ENCODE measurements at places on chromosomes 12 and 14.

GRCh38 chr14:80291101-80291500 lies 79.8 kb upstream of the DIO2 start:
- DNase-seq: no peak
- H3K36me3 ChIP-seq: no peaks in the 10 kb centered on the region
- H3K4me1 ChIP-seq: no peaks in the 10 kb centered on the region
- H3K27me3 ChIP-seq: no peaks in the 10 kb centered on the region

- no peaks in the 10 kb centered on the region for H3K27me3 ChIP-seq
- H3K4me3 ChIP-seq: no peak overlapping the region
- DNase-seq: no peak
These were observed 29.0 kb upstream of the ELK3 start for GRCh38 chr12:96164951-96165811.

DNA sequence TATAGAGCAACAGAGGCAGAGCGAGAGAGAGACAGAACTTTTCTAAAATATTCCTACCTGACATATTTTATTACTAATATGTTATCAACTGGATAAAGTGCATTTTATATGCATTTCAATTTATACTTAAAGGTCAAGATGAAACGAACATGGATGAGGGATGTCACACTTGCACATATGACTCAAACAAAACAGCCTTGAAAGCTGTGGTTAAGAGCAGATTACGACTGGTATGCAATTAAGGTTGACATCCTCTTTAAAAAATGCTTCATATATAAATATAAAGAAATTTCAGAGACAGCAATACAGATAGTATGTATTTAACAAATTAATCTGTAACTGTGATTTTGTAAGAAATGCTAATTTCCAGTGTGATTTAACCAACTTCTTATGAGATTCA lies 52.5 kb downstream of the LMO3 start:
- H3K27ac ChIP-seq: no peak overlapping the region
- no peak overlapping the region for H3K4me3 ChIP-seq
- H3K36me3 ChIP-seq: no peaks in the 10 kb centered on the region

- H3K4me1 ChIP-seq: no peaks in the 10 kb centered on the region
- H3K4me3 ChIP-seq: no peak overlapping the region
- no peak overlapping the region for H3K27ac ChIP-seq
These were observed 69.8 kb downstream of the MAP1LC3B2 start for GRCh38 chr12:116628989-116629388.

GRCh38 chr12:6647083-6647604 lies at the start of gene ACRBP:
Gene ACRBP (minus strand): TSS chr12:6647432. CDS start chr12:6647366, 66 bp downstream.
- no peak for DNase-seq
- no peak within 1 kb of the TSS for H3K27ac ChIP-seq
- no peaks in the 10 kb centered on the region for H3K4me1 ChIP-seq
- H3K36me3 ChIP-seq: peaks cover 22% of the 10 kb centered on the region
- no peaks in the 10 kb centered on the region for H3K27me3 ChIP-seq

GRCh38 chr12:43058616-43059015 lies 469.1 kb upstream of the PRICKLE1 start:
- no peak overlapping the region for H3K4me3 ChIP-seq
- H3K27ac ChIP-seq: no peak overlapping the region
- H3K36me3 ChIP-seq: no peaks in the 10 kb centered on the region

GRCh38 chr14:100288382-100289185 lies 17.7 kb downstream of the SLC25A29 start:
- no peak overlapping the region for H3K4me3 ChIP-seq
- no peak overlapping the region for H3K27ac ChIP-seq
- no peaks in the 10 kb centered on the region for H3K27me3 ChIP-seq

DNA sequence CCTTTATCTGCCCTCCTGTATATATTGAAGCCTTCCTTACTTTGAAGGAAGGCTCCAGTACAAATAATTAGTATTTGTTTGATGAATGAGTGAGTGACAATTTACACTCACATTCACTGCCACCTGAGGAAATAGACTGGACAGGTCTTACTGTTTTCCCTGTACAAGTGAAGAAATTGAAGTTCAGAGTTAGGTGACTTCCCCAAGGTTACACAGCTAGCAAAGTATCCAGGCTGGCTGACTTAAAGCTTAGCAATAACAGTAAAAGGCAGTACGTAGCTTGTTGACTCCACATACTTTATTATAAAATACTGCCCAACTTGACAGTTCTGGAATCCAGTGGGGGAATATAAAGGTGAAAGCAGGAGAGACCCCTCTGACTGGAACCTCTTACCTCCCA lies 2.6 kb upstream of the KRT18 start:
- no peaks in the 10 kb centered on the region for H3K27me3 ChIP-seq
- H3K27ac ChIP-seq: no peak overlapping the region
- no peak overlapping the region for H3K4me3 ChIP-seq
- peaks cover 7% of the 10 kb centered on the region for H3K4me1 ChIP-seq
- no peaks in the 10 kb centered on the region for H3K36me3 ChIP-seq
- no peak for DNase-seq

DNA sequence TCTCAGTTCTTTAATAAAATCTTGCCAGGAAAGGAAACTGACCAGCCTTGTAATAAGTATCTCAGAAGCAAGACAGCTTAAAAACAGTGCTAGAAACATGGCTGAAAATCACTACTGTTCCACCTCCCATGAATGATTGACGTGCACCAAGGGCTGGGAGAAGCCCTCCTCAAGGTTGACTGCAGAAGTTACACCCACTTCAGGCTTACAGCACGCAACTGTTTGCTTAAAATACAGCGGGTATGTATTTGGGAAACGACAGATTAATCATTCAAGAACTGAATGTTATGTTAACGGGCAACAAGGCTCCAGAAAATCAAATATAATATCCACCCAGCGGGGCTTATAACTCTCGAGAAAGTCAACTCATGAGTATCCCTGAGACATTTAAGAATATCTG lies 22.1 kb downstream of the PRKD1 start:
- H3K27me3 ChIP-seq: no peaks in the 10 kb centered on the region
- no peak overlapping the region for H3K27ac ChIP-seq
- no peak overlapping the region for H3K4me3 ChIP-seq
- DNase-seq: no peak

GRCh38 chr12:66497008-66497897 lies 181.6 kb downstream of the GRIP1 start:
- no peaks in the 10 kb centered on the region for H3K27me3 ChIP-seq
- no peak for DNase-seq
- no peak overlapping the region for H3K27ac ChIP-seq
- no peaks in the 10 kb centered on the region for H3K4me1 ChIP-seq
- no peak overlapping the region for H3K4me3 ChIP-seq

DNA sequence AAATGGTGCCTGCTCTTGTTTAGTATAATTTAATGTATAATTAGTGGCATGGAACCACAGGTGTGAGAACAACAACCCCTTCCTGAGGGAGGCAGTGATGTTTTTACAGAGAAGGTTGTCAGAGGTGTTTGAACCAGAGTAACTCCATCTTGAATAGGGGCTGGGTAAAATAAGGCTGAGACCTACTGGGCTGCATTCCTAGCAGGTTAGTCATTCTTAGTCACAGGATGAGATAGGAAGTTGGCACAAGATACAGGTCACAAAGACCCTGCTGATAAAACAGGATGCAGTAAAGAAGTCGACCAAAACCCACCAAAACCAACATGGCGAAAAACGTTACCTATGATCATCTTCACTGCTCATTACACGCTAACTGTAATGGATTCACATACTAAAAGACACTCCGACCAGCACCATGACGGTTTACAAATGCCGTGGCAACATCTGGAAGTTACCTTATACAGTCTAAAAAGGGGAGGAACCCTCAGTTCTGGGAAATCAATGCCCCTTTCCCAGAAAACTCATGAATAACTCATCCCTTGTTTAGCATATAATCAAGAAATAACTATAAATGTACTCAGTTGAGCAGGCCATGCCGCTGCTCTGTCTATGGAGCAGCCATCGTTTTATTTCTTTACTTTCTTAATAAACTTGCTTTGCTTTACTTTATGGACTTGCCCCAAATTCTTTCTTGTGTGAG lies 47.8 kb upstream of the LTA4H start:
- no peaks in the 10 kb centered on the region for H3K4me1 ChIP-seq
- no peak for DNase-seq
- H3K27ac ChIP-seq: no peak overlapping the region
- H3K4me3 ChIP-seq: no peak overlapping the region

- H3K4me1 ChIP-seq: no peaks in the 10 kb centered on the region
- H3K4me3 ChIP-seq: no peak overlapping the region
- no peaks in the 10 kb centered on the region for H3K27me3 ChIP-seq
- H3K36me3 ChIP-seq: no peaks in the 10 kb centered on the region
These were observed 57.8 kb downstream of the CLMN start for GRCh38 chr14:95261616-95262510.

- H3K4me3 ChIP-seq: no peak overlapping the region
- no peaks in the 10 kb centered on the region for H3K27me3 ChIP-seq
- H3K27ac ChIP-seq: no peak overlapping the region
These were observed 7.6 kb downstream of the CALCOCO1 start for GRCh38 chr12:53719649-53720048.

- no peaks in the 10 kb centered on the region for H3K36me3 ChIP-seq
- no peak for DNase-seq
- no peak overlapping the region for H3K4me3 ChIP-seq
These were observed 34.5 kb upstream of the ATP23 start for GRCh38 chr12:57906821-57907220.

- no peaks in the 10 kb centered on the region for H3K36me3 ChIP-seq
- no peak for DNase-seq
- H3K27ac ChIP-seq: no peak overlapping the region
- H3K27me3 ChIP-seq: no peaks in the 10 kb centered on the region
- H3K4me3 ChIP-seq: no peak overlapping the region
- H3K4me1 ChIP-seq: no peaks in the 10 kb centered on the region
These were observed 663.4 kb upstream of the MIS18BP1 start for GRCh38 chr14:45916340-45916953.

- DNase-seq: no peak
- no peak overlapping the region for H3K4me3 ChIP-seq
- no peak overlapping the region for H3K27ac ChIP-seq
- H3K27me3 ChIP-seq: no peaks in the 10 kb centered on the region
- peaks cover 9% of the 10 kb centered on the region for H3K4me1 ChIP-seq
- H3K36me3 ChIP-seq: no peaks in the 10 kb centered on the region
These were observed 49.9 kb upstream of the PLXNC1 start for GRCh38 chr12:94098466-94098865.

DNA sequence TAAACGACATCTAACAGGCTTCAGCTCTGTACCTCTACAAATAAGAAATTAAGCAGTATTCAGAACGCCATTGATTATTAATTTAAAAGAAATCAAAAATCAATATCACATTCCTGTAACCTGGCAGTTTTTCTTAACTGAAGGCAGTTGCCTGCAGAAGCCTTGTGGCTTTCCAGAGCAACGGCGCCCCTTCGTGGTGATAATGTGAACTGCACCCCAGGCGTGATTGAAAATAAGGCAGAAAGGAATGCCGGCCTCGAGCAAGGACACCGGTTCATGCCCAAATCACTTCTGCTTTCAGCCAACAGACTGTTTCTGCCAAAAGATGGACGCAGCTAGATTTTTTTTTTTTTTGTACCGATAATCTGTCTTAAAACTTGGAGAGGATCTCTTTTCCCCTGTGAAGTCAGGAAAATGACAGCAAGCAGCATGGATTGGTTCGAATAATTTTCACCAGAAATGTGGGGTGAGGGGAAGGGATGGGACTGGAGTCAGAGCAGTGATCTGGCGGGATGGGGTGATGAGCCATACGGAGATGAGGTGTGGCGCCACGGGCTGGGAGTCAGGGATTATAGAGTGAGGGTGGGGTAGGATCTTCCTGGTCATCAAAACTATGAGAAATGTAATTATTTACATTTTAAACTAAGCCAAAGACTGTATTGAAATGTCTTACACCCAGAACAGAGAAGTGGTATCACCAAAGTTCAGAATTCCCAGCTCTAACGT lies 473.0 kb downstream of the DPF3 start:
- no peak overlapping the region for H3K4me3 ChIP-seq
- no peaks in the 10 kb centered on the region for H3K4me1 ChIP-seq
- DNase-seq: peak; percentile 56

GRCh38 chr12:78194448-78194847 lies 363.8 kb downstream of the NAV3 start:
- no peaks in the 10 kb centered on the region for H3K4me1 ChIP-seq
- no peaks in the 10 kb centered on the region for H3K27me3 ChIP-seq
- no peak overlapping the region for H3K4me3 ChIP-seq
- H3K27ac ChIP-seq: no peak overlapping the region
